H54 (cell line): ENCODE measurements at places on chromosomes 3 and 15.

DNA sequence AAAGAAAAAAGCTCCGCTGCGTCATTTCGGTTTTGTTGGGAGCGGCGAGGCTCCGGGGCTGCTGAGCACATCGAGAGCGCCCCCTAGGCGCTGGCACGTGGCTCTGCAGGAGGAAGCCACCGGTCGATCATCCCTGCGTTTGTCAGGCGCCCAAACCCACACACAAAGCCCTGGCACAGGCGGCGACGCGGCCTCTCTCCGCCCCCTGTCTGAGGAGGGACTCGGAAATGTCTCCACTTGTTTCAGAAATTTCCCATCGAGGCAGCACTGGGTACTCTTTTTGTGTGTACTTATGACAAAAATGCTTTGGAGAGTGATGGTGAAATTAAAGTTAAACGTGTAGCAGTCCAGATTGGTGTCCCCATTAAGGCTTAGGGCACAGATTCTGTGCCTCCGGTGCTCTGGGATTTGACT is 407.3 kb upstream of the ONECUT1 start:
- DNase-seq = peak; percentile 26

- DNase-seq = no peak
These were observed 69.8 kb downstream of the OPA1 start for GRCh38 chr3:193662757-193663322.

- DNase-seq = no peak
These were observed 271.6 kb downstream of the FHIT start for GRCh38 chr3:60979461-60980341.

GRCh38 chr15:52428297-52428696 is 100.4 kb downstream of the MYO5A start:
- DNase-seq = no peak

DNA sequence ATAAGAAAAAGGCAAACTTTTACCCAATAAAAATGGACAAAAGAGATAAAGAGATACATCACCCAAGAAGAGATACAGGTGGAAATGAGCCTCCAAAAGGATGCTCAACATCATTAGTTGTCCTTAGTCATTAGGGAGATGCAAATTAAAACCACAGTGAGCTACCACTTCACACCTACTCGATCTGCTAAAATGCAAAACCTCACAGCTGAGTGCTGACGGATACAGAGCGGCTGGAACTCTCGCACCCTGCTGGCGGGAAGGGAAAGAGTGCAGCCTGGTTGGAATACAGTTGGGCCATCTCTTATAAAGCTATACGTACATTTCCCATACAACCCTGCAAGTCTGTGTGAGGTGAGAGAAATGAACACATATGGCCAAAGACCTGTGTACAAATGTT is 78.5 kb upstream of the PRR20G start:
- DNase-seq = no peak

- DNase-seq = no peak
These were observed 82.0 kb downstream of the TIGIT start for GRCh38 chr3:114375608-114376421.

DNA sequence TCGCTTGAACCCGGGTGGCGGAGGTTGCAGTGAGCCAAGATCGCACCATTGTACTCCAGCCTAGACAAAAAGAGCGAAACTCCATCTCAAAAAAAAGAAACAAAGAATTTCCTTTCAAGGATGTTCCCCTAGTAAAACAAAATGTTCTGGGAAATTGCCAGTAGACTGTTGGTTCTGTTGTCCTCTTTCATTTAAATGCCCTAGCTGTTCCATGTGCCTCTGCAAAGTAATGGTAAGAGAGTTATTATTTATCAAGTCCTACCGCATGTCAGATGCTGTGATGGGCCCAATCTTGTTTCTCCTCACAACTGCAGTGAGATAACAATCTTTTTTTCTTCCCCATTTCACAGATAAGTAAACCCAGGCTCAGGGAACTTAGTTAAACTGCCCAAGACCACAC is 254.3 kb upstream of the TPM1 start:
- no peak for DNase-seq

DNA sequence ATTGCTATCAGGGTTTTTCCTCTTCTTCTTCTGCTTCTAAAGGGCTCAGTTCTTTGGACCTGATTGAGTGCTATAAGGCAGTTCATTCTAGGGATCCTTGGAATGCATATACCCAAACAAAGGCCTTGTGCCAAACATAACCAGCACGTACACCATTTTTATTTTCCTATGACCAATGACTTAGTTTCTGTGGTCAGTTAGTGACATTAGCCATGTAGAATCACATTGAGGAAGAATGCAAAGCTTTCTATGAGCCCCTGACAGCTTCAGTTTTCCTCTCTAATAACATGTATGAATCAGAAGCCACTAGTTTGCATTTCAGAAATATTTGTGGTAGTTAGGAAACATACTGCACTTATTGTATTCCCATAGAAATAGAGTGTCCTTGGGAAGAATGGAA is 240.0 kb downstream of the THRB start:
- DNase-seq = no peak

DNA sequence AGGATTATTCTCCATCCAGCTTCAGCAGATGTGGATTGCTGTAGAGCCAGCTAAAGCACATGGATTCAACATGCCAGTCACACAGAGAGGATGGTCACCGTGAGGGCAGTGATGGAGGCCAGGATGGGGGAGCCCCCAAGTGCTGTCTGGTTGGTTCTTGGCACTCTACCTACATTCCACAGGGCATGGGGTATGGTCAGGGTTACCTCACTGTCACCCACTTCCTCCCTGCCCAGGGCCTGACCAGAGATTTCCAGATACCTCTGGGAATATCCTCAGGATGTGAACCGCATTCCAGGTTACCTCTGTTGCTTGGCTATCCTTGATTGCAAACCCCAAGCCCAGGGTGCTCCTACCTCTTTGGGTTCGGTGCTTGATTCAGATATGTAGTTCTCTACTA is 147.3 kb upstream of the TRIM42 start:
- DNase-seq = no peak

DNA sequence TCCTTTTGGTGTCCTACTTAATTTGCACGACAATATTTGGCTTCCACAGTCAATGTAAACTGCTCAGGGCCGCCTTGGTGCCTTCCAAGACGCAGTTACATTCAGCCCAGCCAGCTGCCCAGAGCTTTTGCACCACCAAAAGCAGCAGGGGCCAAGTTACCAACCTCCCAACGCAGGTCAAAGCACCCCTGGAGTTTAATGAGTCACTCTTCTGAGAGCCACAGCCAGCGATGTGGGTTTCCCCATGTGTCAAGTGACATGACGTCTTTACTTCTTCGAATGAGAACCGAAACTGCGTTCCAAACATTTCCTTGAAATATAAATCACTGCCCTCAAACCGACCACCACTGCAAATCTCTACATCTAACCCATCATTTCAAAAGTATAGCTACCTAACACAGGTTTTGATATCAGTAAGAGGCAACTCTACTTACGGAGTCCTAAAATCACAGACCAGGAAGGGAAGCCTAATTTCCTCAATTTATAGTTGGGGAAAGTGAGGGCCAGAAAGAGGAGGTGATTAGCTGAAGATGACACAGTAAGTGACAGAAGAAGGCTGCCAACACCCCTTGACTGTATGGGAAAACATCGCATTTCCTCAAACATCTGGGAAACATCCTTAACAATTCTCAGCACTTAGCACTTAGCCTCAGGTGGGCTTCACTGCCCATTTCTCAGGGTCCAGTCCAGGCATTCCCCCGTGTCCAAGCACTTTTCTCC is 24.5 kb downstream of the MB21D2 start:
- peak; percentile 64 for DNase-seq

DNA sequence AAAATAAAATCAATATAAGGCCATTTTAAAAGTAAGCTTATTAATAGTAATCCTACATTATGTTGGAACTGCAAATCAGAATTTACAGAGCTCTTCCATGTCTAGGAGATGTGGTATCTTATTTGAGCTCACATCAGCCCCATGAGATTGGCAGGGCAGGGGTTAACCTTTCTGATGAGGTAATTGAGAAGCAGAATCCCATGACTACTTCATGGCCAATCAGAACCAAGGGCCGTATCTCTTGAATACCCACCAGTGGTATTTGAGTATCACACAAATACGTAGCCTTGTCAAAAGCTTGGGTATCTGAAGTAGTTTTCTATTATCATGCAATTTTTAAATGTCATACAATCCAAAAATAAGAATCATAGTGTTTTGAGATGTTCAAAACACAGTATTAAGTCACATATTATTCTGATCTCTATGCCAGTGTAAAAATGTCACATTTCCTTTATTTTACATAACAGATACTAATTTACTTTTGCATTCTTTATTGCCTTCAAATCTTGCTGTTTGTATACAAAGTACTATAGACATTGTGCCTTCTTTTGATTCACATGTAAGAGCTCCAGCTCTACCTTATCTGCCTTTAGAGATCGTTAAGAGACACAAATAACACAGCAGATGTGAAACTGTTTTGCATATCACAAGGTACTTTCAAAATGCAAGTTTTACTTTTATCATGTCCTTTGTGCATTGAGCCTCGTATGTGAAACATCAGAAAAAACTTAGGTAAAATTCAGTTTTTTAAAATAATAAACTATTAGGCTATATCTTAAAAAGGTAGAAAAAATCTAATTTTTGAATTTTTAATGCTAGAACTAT is 251.7 kb upstream of the GOLGA6L4 start:
- DNase-seq = no peak

- DNase-seq = peak; percentile 44
These were observed 5.0 kb upstream of the AP3S2 start for GRCh38 chr15:89898614-89899294.

GRCh38 chr3:138944929-138945708 is 1.8 kb downstream of the FOXL2 start:
- DNase-seq = no peak

GRCh38 chr15:79198461-79198860 is 84.1 kb upstream of the ANKRD34C start:
- DNase-seq = no peak

DNA sequence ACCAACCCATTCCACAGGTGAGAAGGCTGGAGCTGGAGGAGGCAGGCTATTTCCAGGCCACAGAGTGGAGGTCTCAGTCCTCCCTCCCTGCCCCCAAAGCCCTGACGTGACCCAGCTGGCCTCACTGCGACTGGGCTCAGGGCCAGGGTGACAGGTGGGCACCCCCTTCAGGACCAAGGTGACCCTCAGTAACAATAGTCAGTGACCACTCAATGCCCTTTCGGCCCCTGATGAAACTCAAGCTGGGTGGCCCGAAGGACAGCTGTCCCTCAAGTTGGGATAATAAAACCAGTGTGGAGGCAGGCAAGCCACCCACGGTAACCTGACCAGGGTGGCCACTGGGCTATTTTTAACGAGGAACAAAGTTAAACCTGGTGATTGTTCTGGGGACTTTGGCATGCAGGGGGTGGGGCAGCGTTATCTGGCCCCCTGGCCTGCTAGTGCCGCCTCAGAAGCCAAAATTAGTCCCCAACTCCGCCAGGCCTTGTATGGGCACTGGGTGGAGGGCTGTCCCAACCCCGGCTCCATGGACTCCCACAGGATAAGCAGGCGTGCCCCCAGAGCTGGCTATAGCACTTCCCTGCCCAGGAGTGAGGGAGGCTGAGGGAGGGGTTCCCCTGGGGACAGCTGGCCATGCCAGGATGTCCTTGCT is 1.1 kb downstream of the TNNC1 start:
- no peak for DNase-seq

DNA sequence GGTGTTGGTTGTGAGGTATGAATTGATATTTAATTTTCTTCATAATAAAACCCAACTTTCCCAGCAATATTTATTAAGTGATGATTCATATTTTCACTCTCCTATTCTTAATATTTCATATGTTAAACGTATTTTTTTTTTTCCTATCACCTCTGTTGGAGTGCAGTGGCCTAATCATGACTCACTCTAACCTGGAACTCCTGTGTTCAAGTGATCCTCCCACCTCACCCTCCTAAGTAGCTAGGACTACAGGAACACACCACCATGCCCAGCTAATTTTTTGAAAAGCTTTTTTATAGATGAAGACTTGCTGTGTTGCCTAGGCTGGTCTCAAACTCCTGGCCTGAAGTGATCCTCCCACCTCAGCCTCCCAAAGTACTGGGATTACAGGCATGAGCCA is 8.6 kb downstream of the PARP15 start:
- no peak for DNase-seq

- no peak for DNase-seq
These were observed 541.7 kb downstream of the TBL1XR1 start for GRCh38 chr3:176655404-176656094.

DNA sequence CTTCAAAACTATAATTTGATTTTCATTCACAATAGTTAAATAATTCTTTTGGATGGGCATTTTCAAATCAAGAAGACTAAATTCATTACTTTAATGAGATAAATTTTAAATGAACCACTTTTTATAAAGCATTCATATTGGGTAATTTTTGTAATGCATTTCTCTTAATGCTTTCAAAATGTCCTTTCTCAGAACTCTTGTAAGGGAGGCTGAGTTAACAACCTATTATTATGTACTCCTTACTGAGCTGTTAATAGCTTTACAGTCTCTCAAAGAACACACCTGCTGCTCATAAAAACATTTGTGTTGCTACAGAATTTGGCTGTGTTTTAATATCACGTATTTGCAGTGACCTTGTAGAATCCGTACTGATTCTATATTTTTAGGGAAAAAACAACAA is 334.0 kb upstream of the ARL6 start:
- DNase-seq = no peak

- DNase-seq = no peak
These were observed 124.2 kb upstream of the ABI3BP start for GRCh38 chr3:101117465-101117864.

DNA sequence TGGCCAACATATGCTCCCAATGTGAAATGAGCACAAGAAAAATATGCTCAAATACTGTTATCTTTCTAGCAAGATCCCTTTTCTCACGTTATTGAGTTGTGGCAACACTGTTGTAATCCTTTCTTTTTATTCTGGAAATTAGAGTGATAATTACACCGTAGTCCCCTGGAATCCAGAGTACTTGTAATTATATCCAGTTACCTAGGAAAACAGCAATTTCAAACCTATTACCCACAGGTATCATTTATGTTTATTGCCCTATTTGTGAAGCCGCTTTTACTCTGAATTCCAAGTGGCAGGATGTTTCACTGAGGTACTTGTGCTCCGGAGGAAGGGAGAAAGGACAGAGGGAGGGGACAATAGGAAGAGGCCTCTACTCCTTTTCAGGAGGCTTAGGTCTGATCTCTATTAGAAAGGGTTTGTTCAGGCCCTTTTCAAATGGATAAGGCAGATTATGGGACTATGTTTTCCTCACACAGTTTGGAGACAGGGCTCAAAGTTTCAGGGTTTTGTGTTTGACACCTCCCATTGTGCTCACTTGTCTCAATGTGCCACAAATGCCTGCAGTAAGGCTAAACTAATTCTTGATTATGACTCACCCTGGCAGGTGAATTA is 646.6 kb downstream of the TUSC7 start:
- DNase-seq = no peak

GRCh38 chr3:188624384-188624783 is 470.4 kb downstream of the LPP start:
- DNase-seq = no peak

- no peak for DNase-seq
These were observed 106.6 kb downstream of the LRIG1 start for GRCh38 chr3:66394019-66394752.
